Heart left ventricle (tissue), 16 donors: ENCODE measurements at places on chromosomes 4 and X. TPM values are rescaled to one million over a fixed set of nuclear protein-coding genes. Genes with fewer than 3 reads are reported as not detected.

The DMP1 gene
- polyA plus RNA-seq: not detected

The CTAG2 gene
- not detected for polyA plus RNA-seq

The ASB12 gene
- 1.4 TPM for polyA plus RNA-seq

The XKRX gene
- not detected for polyA plus RNA-seq

The MANBA gene
- polyA plus RNA-seq: 16.9 TPM

The HSFX1 gene
- 0.73 TPM for polyA plus RNA-seq

The USP17L17 gene
- not detected for polyA plus RNA-seq

The RAPGEF2 gene
- 21.6 TPM for polyA plus RNA-seq

The CSAG2 gene
- not detected for polyA plus RNA-seq

The FMR1NB gene
- polyA plus RNA-seq: not detected

The MAOB gene
- 30.3 TPM for polyA plus RNA-seq

The PRRG1 gene
- polyA plus RNA-seq: 4.5 TPM

The SULT1E1 gene
- polyA plus RNA-seq: not detected

The NR0B1 gene
- polyA plus RNA-seq: 0.11 TPM

The UTP14A gene
- 5.6 TPM for polyA plus RNA-seq

The SAGE1 gene
- polyA plus RNA-seq: not detected

The KCTD8 gene
- polyA plus RNA-seq: not detected

The GPR50 gene
- polyA plus RNA-seq: not detected

The GYPA gene
- polyA plus RNA-seq: not detected

The CNGA1 gene
- polyA plus RNA-seq: 0.80 TPM

The PPP2R3B gene
- polyA plus RNA-seq: 60.9 TPM

The PHOX2B gene
- polyA plus RNA-seq: not detected

The EMCN gene
- 15.3 TPM for polyA plus RNA-seq

The HS3ST1 gene
- polyA plus RNA-seq: 0.30 TPM

The MGST2 gene
- polyA plus RNA-seq: 209 TPM

The KIAA0232 gene
- 20.0 TPM for polyA plus RNA-seq

The NPY2R gene
- not detected for polyA plus RNA-seq

The GRIA3 gene
- polyA plus RNA-seq: 0.07 TPM

The RAB33A gene
- 5.8 TPM for polyA plus RNA-seq

The CEP135 gene
- 1.4 TPM for polyA plus RNA-seq

The FAM9B gene
- not detected for polyA plus RNA-seq

The ADGRG4 gene
- polyA plus RNA-seq: not detected

The GPR119 gene
- polyA plus RNA-seq: not detected

The SPANXB1 gene
- polyA plus RNA-seq: not detected

The CFAP99 gene
- polyA plus RNA-seq: not detected

The FGF2 gene
- 2.2 TPM for polyA plus RNA-seq

The BMPR1B gene
- 0.29 TPM for polyA plus RNA-seq

The ARHGAP24 gene
- 4.5 TPM for polyA plus RNA-seq

The SULT1B1 gene
- polyA plus RNA-seq: 0.49 TPM

The PRDM8 gene
- 0.26 TPM for polyA plus RNA-seq

The FABP2 gene
- not detected for polyA plus RNA-seq

The RIBC1 gene
- 0.50 TPM for polyA plus RNA-seq

The BRS3 gene
- not detected for polyA plus RNA-seq

The STS gene
- 4.2 TPM for polyA plus RNA-seq

The CCKAR gene
- polyA plus RNA-seq: not detected

The PCDH18 gene
- 1.4 TPM for polyA plus RNA-seq

The DRD5 gene
- polyA plus RNA-seq: 0.08 TPM

The EFHC2 gene
- 1.8 TPM for polyA plus RNA-seq

The ZCCHC13 gene
- not detected for polyA plus RNA-seq

The SNCA gene
- 2.3 TPM for polyA plus RNA-seq

The POU4F2 gene
- not detected for polyA plus RNA-seq

The MPP1 gene
- 20.9 TPM for polyA plus RNA-seq

The SHROOM3 gene
- polyA plus RNA-seq: 32.4 TPM

The ZCCHC18 gene
- polyA plus RNA-seq: 0.38 TPM

The NEXMIF gene
- under 0.01 TPM for polyA plus RNA-seq

The PTCHD1 gene
- under 0.01 TPM for polyA plus RNA-seq

The ADH7 gene
- polyA plus RNA-seq: not detected

The SPANXA2 gene
- polyA plus RNA-seq: not detected
